Thoracic aorta endothelial cell (primary cell): ENCODE measurements at places on chromosomes 4 and X. TPM values are rescaled to one million over a fixed set of nuclear protein-coding genes. Genes with fewer than 3 reads are reported as not detected.

Gene TMEM156
- total RNA-seq = 1.0 and 3.7 TPM in 2 replicates

Gene SLITRK4
- total RNA-seq = 18.4 and 64.4 TPM in 2 replicates

Gene MAGEA2B
- total RNA-seq = not detected in 2 replicates

Gene PRRG3
- not detected in 2 replicates for total RNA-seq

Gene ASB5
- not detected in 2 replicates for total RNA-seq

Gene FAM47C
- total RNA-seq = not detected in 2 replicates

Gene MAGEB2
- not detected in 2 replicates for total RNA-seq

Gene SMARCA5
- total RNA-seq = 78.4 and 84.7 TPM in 2 replicates

Gene TBC1D9
- total RNA-seq = 57.1 and 60.4 TPM in 2 replicates

Gene PPARGC1A
- not detected in 2 replicates for total RNA-seq

Gene DLG3
- total RNA-seq = 1.6 and 2.4 TPM in 2 replicates

Gene CCDC160
- not detected in 2 replicates for total RNA-seq

Gene STS
- 5.2 and 9.5 TPM in 2 replicates for total RNA-seq

Gene ARHGAP36
- under 0.01 TPM in 1 of 2 replicates, not detected in the other for total RNA-seq

Gene FRG2
- not detected in 2 replicates for total RNA-seq

Gene SLBP
- 86.2 and 89.0 TPM in 2 replicates for total RNA-seq

Gene GPR82
- total RNA-seq = not detected in 2 replicates

Gene FGFBP1
- not detected in 2 replicates for total RNA-seq

Gene PNMA6A
- 0.40 and 0.93 TPM in 2 replicates for total RNA-seq

Gene ANAPC10
- 29.0 and 32.4 TPM in 2 replicates for total RNA-seq

Gene RTL5
- total RNA-seq = 0.14 and 0.40 TPM in 2 replicates

Gene GAGE12J
- not detected in 2 replicates for total RNA-seq

Gene PNPLA4
- 7.8 and 11.1 TPM in 2 replicates for total RNA-seq

Gene CYBB
- not detected in 2 replicates for total RNA-seq

Gene TMPRSS11F
- not detected in 2 replicates for total RNA-seq

Gene STK32B
- 15.4 and 21.3 TPM in 2 replicates for total RNA-seq

Gene ARAP2
- 0.93 and 2.1 TPM in 2 replicates for total RNA-seq

Gene P2RY10
- not detected in 2 replicates for total RNA-seq

Gene BRS3
- not detected in 2 replicates for total RNA-seq

Gene CXXC4
- total RNA-seq = under 0.01 and 0.36 TPM in 2 replicates

Gene PRR32
- not detected in 2 replicates for total RNA-seq

Gene ARHGEF9
- 10.9 and 11.8 TPM in 2 replicates for total RNA-seq

Gene ANTXR2
- total RNA-seq = 57.2 and 63.4 TPM in 2 replicates

Gene FDCSP
- total RNA-seq = not detected in 2 replicates

Gene FAM200B
- total RNA-seq = 31.4 and 32.3 TPM in 2 replicates

Gene ARMCX1
- 26.6 and 27.8 TPM in 2 replicates for total RNA-seq

Gene GAGE12F
- not detected in 2 replicates for total RNA-seq

Gene PNCK
- total RNA-seq = not detected in 2 replicates

Gene ING2
- total RNA-seq = 7.7 and 9.3 TPM in 2 replicates

Gene NXF2B
- total RNA-seq = not detected in 2 replicates

Gene CCDC120
- total RNA-seq = 1.1 and 1.2 TPM in 2 replicates

Gene NHS
- total RNA-seq = 0.13 and 0.29 TPM in 2 replicates

Gene DHX15
- 295 and 302 TPM in 2 replicates for total RNA-seq

Gene TLR3
- 4.4 and 7.5 TPM in 2 replicates for total RNA-seq

Gene OPRPN
- not detected in 2 replicates for total RNA-seq

Gene SPOCK3
- 0.43 TPM in 1 of 2 replicates, not detected in the other for total RNA-seq

Gene AFM
- total RNA-seq = not detected in 2 replicates

Gene SYN1
- total RNA-seq = not detected in 2 replicates

Gene HGFAC
- 0.07 and 0.13 TPM in 2 replicates for total RNA-seq
